ENCODE measurements at places on chromosomes 4 and X.

DNA sequence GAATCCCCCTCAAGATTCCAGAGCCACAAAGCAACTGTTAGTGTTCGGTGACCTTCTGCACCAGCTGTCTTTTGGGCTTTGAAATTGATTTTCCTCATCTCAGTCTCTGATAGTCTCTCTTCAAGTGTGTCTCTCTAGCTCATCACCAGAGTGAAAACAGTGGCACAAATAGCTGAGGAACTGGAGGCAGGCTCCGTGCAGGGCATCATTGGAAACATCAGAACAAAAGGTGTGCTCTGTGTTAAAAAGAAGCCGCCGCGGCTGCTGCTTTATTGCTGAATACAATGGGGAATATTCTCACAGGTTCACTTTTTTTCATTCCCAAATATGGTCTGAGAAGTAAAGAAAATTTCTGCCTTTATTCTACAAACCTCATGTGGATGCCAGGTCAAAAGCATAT, 297.5 kb downstream of the DCTD start:
- no peak for DNase-seq

GRCh38 chrX:14491689-14492088, 37.6 kb upstream of the GLRA2 start:
- DNase-seq: no peak

DNA sequence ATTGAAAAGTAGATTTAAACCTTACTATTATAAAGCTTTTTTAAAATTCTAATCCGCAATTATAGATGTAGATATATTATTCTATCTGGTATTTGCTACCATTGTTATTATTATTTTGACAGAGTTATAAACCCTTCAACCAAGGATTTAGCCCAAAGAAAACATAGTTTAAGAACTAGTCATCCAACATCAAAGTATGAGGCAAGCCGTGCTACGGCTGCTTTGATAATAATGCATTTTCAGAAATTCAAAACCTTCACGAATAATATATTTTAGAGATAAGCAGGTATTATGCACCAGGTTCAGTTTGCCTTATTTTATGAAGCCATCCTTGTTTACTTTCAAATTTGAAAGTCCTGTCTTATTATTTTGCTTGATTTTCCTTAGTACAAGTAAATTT, 1501.7 kb downstream of the RAPGEF2 start:
- DNase-seq: no peak

- no peak for DNase-seq
These were observed 16.6 kb downstream of the HSD17B13 start for GRCh38 chr4:87306056-87306455.

GRCh38 chr4:71275004-71275403, 63.8 kb upstream of the SLC4A4 start:
- DNase-seq: no peak

GRCh38 chr4:10732914-10733415, 48.4 kb upstream of the CLNK start:
- DNase-seq: no peak

- no peak for DNase-seq
These were observed 3.7 kb upstream of the GUF1 start for GRCh38 chr4:44674471-44674870.

DNA sequence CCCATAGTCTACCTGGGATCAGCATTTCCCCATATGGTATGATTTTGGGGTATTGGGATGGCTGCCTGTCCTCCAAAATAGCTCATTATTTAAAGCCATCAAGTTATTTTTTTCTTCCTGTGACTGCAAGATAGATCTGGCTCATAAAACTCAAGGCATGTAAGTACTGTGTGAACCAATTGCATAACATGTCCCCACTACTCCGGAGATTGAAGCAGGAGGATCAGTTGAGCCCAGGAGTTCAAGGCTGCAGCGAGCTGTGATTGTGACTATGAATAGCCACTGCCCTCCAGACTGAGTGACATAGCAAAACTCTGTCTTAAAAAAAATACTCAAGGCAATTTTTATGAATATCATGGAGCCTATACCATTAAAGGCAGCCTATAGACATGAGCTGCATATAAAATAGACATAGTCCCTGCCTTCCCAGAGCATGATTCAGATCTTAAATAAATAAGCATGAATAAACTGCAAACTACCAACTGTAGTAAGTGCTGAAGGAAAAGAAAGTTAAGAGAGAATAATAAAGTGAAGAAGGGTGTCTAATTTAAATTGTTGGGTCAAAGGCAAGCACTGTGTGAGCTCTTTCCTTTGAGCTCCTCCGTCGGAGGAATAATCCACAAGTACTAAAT, 16.9 kb upstream of the MMAA start:
- DNase-seq: no peak

DNA sequence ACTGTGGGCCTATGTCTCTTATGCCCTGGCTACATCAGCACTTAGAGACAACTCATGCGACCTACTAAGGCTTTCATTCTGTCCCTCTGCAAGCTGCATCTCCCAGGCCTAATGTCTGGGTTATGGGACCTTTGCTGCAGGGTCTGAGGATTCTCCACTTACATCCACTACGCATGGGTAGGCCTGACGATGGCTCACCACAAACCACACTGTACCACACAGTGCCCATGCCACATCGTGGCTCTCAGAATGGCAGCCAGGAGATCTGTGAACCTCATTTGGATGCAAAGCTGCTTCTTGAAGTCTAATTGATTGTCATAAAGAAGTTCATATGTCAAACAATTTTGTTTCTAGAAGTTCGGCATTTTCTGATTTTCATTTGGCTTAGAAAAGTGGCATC, 84.6 kb upstream of the BEND4 start:
- no peak for DNase-seq

- peak; percentile 84 for DNase-seq
These were observed 5.0 kb downstream of the UVSSA start for GRCh38 chr4:1351854-1352566.

DNA sequence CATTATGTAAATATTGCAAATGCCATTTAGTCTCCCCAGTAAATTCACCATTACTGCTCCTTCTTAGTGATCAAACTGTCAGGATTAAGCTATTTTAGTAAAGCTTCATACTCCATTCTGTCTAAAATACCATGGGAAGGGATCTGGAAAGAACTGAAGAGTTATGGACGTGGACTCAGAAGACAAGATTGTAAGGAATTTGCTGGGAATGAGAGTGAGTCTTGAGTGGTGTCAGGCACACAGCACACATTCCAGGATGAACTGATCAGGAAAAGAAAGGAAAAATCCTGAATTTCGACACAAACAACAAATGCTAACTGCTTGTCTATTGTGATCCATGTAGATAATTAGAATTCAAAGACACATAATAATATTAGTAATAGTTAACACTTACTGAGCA, 311.0 kb downstream of the CENPC start:
- no peak for DNase-seq

DNA sequence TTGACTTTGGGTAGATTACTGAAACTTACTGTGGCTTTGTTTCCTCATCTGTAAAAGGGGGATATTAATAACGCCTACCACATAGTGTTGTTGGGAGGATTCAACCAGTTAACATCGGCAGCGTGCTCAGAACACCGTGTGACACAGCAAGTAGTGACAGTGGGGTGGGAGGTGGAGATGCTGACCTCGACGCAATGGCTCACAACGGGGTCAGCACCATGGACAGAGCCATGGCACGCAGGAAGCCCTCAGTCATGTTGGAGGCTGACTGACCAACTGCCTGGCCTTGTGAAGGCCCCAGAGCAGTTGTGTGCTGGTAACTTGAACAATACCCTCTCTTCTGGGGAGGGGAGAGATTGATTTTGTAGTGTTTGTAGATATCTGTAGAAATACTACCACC, 93.2 kb downstream of the WFS1 start:
- no peak for DNase-seq

GRCh38 chr4:11209826-11210225, 218.9 kb downstream of the HS3ST1 start:
- DNase-seq: no peak
